Stimulated activated CD4-positive, alpha-beta T cell treated with anti-CD3 and anti-CD28 coated beads, Interleukin-1b, Interleukin-23, amount 100 ng/mL, for 1 hour (primary cell): ENCODE measurements at places on chromosomes 1 and 21.

DNA sequence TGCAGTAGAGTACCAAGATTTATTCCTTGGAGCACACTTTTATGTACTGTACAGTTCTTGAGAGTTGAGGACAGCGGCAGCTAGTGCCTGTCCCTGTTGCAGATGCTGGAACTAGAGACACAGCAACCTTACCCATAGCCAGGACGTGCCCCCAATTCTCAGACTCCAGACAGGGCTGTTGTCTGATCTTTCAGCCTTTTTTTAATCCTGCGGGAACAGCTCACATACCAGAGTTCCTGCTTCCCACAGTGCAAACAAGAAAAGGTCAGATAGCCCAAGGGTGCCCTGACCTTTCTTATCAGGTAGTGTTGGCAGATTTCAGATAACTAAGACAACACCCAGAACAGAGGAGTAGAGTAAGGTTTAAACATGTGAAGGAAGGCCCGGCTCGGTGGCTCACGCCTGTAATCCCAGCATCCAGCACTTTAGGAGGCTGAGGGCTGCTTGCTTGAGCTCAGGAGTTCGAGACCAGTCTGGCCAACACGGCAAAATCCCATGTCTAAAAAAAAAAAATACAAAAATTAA lies 78.5 kb downstream of the DOP1B start:
- no peak for DNase-seq

GRCh38 chr1:233883671-233884070 lies 20.8 kb upstream of the SLC35F3 start:
- DNase-seq: no peak

DNA sequence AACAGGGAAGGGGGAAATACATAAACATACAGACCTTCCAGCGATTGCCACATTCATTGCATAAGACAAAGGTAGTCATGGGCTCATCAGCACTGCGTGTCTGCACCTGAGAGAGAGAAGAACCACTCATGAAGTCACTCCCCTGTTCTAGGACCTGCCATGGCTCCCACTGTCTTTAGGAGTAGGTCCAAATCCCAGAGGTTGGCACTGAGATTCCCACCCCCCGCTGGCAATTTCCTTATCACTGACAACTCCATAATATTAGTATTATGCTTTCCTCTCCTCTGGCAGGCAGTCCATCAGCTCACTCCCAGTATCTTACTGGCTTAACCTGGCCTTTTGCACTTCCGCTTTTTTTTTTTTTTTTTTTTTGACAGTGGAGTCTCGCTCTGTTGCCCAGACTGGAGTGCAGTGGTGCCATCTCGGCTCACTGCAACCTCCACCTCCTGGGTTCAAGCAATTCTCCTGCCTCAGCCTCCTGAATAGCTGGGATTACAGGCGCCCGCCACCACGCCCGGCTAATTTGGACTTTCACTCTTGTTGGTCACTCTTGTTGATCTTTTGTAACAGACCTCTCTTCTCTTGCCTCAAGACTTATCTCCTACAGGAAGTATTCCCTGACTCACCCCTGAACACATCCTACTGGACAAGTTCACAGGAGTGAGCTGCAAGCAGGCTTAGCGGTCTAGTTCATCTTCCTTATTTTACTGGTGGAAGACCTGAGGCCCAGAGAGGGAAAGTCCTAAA lies 14.8 kb upstream of the ZNF436 start:
- no peak for DNase-seq

- DNase-seq: no peak
Measured at GRCh38 chr1:222829868-222830267, 15.0 kb downstream of the DISP1 start.

- no peak for DNase-seq
Measured at GRCh38 chr1:161805399-161806197, 39.5 kb downstream of the ATF6 start.

- DNase-seq: no peak
Measured at GRCh38 chr1:27353166-27353565, 11.3 kb downstream of the SYTL1 start.
